EH (cell line): ENCODE measurements at places on chromosomes 7 and 10.

GRCh38 chr7:100102950-100103840 is 1.8 kb downstream of the AP4M1 start:
- peak; percentile 93 for DNase-seq

DNA sequence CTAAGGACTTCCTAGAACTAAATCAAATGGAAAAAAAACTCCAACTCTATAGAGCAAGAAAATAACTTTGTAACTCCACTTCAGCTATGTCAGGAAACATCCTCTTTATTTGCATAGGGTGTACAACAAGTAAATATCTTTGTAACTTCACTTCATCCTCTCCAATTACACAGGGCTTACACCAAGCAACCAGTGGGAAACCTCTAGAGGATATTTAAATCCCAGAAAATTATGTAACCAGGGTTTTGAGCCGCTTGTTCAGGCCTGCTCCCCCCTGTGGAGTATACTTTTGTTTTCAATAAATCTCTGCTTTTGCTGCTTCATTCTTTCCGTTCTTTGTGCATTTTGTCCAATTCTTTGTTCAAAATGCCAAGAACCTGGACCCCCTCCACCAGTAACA is 22.2 kb downstream of the LIPJ start:
- no peak for DNase-seq

DNA sequence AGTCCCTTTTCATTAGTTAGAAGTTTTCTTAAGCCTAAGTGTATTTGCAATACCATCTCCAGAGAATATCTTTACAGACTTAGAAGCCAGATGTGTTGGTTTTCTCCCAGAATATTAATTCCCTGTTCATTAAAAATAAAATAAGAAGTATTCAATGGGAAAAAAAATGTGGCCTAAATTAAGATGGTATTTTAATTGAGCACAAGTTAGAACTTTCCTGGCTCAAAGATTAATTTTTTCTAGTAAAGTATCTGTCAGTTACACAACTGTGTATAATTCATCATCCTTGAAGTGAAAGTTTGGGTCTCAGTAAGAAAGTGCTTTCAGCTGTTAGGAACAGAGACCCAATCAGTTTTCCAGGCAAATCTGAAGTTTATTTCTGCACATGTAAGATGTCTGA is 1179.5 kb upstream of the C7orf33 start:
- DNase-seq, result no peak

DNA sequence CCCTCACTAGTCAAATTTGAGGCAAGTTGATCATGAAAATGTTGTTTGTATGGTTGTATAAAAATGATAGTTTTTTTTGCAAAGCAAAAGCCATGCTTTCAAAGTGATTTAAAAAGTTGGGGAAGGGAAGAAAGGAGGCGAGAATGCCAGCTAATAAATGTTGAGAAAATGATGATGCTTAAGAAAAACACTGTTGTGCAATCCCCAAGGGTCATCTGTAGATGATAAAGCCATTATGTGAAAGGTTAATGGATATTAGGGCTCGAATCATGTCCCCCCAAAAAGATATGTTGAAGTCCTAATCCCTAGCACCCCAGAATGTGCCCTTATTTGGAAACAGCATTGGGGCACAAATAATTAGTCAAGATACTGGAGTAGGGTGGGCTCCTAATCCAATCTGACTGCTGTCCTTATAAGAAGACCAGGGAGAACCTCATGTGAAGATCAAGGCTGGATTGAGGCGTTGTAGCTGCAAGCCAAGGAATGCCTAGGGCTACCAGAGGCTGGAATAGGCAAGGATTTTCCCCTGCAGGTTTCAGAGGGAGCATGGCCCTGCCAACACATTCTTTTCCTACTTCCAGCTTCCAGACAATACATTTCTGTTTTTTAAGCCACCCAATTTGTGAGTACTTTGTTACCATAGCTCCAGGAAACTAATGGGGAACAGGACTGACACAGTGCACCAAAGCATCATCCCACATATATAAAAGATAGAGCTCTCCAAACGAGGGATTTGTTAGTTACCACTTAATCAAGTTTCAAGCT is 35.4 kb upstream of the MKLN1 start:
- no peak for DNase-seq

DNA sequence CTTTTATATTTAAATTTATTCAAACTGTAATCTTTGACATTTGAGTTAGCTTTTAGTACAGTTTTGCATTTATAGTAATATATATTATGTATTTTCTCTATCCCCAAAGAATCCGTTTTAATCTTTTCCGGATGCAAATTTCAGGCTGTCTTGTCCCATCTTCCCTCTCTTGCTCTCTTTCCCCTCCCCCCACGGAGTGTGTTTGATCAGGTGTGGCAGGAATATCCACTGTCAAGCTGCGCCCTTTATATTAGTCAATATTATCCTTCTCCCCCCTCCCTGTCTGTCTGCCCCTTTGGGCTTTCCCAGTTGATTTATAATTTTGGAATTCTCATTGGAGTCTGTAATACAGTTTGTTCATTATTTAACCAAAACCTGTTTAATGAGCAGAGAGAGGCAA is 19.0 kb downstream of the GBF1 start:
- no peak for DNase-seq

- DNase-seq, result no peak
These were observed 277.0 kb downstream of the USP6NL start for GRCh38 chr10:11334436-11334835.
